Panc1 (cell line): ENCODE measurements at places on chromosomes 1 and 21. TPM values are rescaled to one million over a fixed set of nuclear protein-coding genes. Genes with fewer than 3 reads are reported as not detected.

DNA sequence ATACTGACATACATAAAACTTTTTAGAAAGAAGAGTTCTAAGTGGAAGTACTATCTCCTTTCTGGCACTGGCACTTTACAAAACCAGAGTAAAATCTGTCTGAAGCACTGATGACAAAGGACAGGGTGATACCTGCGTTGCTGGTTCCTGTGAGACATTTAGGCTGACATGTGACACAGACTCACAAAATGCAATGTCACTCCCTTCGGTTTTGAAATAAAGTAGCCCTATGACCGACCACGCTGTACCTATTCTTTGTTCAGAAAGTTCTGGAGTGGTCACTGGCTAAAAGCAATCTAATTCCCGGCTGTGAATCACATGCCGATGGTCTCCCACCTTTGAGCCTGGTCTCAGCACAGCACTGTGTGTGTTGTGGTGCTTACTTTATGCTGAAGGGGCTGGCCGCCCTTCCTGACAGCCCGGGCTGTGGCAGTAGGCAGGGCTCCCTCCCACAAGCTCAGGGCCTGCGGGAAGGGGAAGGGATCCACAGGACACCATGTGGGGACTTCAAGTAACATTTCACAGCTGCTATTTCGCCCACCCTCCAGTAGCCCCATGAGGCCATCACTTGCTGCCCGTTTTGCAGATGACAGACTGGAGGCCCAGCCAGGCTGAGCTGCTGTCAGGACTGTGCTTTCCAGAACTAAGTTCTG, 48.0 kb downstream of the MRPL37 start:
- no peak overlapping the region for H3K27ac ChIP-seq
- H3K27me3 ChIP-seq: no peaks in the 10 kb centered on the region
- no peaks in the 10 kb centered on the region for H3K36me3 ChIP-seq
- no peak overlapping the region for H3K4me3 ChIP-seq
- peaks cover 24% of the 10 kb centered on the region for H3K4me1 ChIP-seq
- DNase-seq: no peak

DNA sequence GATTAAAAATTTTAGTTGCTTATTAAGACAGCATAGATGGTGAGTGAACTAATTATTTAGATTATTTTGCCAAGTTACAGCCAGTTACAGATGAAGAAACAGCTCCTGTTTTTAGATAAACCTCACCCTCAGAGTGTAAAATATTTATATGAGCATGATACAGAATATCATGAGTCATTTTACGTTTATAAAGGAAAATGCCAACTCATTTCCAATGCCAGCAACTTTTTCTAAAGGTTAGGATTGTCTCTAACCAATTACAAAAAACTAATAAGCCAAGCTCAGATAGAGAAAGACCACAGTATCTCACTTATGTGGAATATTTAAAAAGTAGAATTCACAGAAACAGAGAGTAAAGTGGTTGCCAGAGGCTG, 590.1 kb downstream of the LTN1 start:
- no peaks in the 10 kb centered on the region for H3K36me3 ChIP-seq
- H3K27me3 ChIP-seq: no peaks in the 10 kb centered on the region
- no peak overlapping the region for H3K27ac ChIP-seq
- H3K4me3 ChIP-seq: no peak overlapping the region
- no peaks in the 10 kb centered on the region for H3K4me1 ChIP-seq

- H3K27me3 ChIP-seq: no peaks in the 10 kb centered on the region
- no peak for DNase-seq
- H3K4me3 ChIP-seq: no peak overlapping the region
- no peaks in the 10 kb centered on the region for H3K36me3 ChIP-seq
- no peaks in the 10 kb centered on the region for H3K4me1 ChIP-seq
Observed at GRCh38 chr1:98018074-98018473, 97.2 kb upstream of the DPYD start.

DNA sequence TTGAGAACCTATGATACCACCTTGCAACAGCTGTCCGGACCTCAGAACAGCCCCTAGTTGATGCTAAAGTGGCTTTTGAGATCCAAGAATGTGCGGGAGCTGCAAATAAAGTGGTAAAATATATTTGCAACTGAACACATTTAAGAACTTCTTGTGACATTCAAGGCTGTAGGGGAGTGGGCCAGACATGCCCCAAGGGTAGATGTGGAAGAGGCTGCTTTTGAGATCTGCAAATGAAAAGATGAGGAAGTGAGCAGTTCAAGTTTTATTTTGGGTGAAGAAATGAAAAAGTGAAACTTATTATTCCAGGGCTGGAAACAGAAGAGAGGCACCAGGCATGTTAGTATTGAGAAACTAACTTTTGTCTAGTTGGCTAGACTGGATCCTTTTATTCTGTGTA, 359.5 kb upstream of the PLXNA2 start:
- H3K4me3 ChIP-seq: no peak overlapping the region
- no peaks in the 10 kb centered on the region for H3K36me3 ChIP-seq
- no peaks in the 10 kb centered on the region for H3K27me3 ChIP-seq
- no peaks in the 10 kb centered on the region for H3K4me1 ChIP-seq

- H3K27ac ChIP-seq: no peak overlapping the region
- no peaks in the 10 kb centered on the region for H3K4me1 ChIP-seq
- H3K36me3 ChIP-seq: no peaks in the 10 kb centered on the region
- no peaks in the 10 kb centered on the region for H3K27me3 ChIP-seq
- H3K4me3 ChIP-seq: no peak overlapping the region
Observed at GRCh38 chr1:106995970-106996369, 60.5 kb upstream of the PRMT6 start.

DNA sequence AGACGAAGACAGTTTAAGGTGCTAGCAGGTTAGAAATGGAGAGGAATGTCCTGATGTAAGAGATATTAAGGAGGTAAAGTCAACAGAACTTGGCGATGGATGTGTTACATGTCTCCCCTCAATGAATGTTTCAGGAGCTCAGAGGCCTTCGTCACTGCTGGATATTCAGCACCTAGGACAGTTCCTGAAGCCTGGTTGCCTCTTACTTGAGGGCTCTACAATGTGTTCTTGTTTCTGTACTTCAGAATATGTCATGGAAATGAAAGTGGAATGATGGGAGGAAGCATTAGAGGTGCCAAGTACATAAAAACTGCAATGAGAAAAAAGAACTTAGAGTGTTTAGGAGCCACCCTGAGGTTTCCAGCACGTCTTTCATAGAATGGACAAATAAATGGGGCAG, 17.7 kb downstream of the TNR start:
- no peaks in the 10 kb centered on the region for H3K27me3 ChIP-seq
- H3K27ac ChIP-seq: no peak overlapping the region
- no peak for DNase-seq
- H3K4me1 ChIP-seq: no peaks in the 10 kb centered on the region

DNA sequence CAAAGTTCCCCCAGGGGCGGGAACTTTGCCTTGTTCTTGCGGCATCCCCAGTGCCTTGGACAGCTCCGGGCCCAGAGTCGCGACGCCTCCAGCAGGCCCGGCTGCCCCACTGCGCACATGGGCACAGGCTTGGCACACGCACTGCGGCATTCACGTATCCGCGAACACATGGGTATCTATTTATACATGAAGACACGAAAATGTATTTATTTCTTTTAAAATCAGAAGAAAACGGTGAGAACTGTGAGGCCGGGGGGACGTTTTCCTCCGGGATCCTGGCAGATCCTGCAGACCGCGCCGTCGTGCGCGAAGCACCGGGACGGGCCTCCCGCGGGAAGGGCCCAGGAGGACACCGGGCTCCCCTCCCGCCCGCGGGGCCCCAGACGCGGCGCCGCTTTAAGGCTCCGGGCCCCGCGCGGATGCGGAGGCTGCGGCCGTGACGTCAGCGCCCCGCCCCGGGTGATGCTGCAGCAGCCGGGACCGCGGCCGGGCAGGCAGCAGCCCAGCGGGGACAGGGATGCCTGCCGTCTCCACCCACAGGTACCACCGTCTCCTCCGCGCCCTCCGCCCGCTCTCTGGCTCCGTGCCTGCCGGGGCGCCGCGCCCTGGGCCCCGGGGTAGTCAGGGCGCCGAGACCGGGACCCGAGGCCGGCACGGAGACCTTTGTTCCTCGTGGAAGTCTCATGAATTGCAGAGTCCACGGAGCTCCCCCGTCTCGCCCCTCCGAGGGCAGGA, at the start of gene SLC45A1:
Gene SLC45A1, plus strand, starts transcription at position 468 of the 735 bp plus-strand sequence. CDS start 6,216 bp downstream, outside the sequence.
- H3K4me3 ChIP-seq: peak within 1 kb of the TSS; percentile 49
- no peaks in the 10 kb centered on the region for H3K27me3 ChIP-seq
- H3K4me1 ChIP-seq: peaks cover 55% of the 10 kb centered on the region
- H3K36me3 ChIP-seq: no peaks in the 10 kb centered on the region

- no peak for DNase-seq
- no peaks in the 10 kb centered on the region for H3K4me1 ChIP-seq
- H3K27me3 ChIP-seq: no peaks in the 10 kb centered on the region
- H3K36me3 ChIP-seq: no peaks in the 10 kb centered on the region
Observed at GRCh38 chr1:74436078-74436477, 76.3 kb downstream of the LRRC53 start.

- H3K4me1 ChIP-seq: no peaks in the 10 kb centered on the region
- H3K36me3 ChIP-seq: no peaks in the 10 kb centered on the region
- H3K27me3 ChIP-seq: no peaks in the 10 kb centered on the region
Observed at GRCh38 chr1:33374336-33375105, 53.6 kb upstream of the A3GALT2 start.

DNA sequence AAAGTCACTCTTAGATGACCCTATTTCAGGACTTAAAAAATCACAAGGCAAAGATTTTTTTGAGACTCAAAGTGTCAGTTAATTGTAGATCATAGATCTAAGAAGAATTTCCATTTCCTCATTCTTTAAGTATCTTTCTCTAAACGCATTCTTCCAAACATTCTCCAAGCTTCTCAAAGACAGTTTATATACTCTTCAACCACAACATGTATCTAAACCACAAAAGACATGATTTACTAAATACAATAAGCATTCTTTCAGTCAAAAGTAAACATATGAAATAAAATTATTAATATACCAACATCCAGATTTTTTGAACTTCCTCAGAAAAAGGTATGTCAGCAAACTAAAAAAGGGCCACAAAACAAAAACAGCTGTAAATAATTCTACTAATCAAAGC, 24.4 kb downstream of the RC3H1 start:
- no peak for DNase-seq
- no peak overlapping the region for H3K4me3 ChIP-seq
- no peaks in the 10 kb centered on the region for H3K36me3 ChIP-seq
- no peaks in the 10 kb centered on the region for H3K27me3 ChIP-seq

DNA sequence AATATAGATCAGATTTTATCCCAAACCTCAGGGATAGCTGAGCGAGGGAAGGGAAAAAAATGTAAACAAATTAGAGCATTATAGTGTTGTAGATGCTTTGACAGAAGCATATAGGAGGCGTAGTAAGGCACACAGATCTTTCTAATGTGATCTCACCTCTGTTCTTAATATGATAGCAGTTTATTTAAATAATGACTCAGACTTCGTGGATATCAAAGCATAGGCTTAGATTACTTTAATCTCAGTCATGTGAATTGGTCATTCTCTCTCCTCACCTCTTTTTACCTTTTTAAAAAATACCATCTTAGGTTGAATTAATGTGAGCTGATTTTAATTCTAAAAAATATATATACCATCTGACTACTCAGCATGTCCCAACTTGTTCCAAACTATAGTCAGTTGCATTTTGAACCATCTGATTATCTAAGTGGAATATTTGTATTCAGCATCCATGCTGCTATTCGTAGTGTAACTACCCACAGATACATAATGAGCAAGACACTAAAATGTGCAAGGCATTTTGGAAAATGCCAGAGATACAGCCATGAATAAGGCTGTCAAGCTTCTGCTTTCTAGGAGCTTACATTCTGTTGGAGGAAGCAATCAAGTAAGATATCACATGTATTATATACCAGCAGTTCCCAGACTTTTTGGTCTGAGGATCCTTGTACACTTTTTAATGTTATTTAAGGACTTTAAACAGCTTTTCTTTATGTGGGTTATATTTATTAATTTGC, 76.7 kb downstream of the OSBPL9 start:
- no peak overlapping the region for H3K4me3 ChIP-seq
- DNase-seq: no peak
- H3K27me3 ChIP-seq: no peaks in the 10 kb centered on the region
- H3K27ac ChIP-seq: peak overlapping the region; percentile 35
- peaks cover 24% of the 10 kb centered on the region for H3K4me1 ChIP-seq
- no peaks in the 10 kb centered on the region for H3K36me3 ChIP-seq

GRCh38 chr1:44591381-44591780, 82.9 kb downstream of the TMEM53 start:
- H3K4me3 ChIP-seq: no peak overlapping the region
- no peak for DNase-seq
- peaks cover 11% of the 10 kb centered on the region for H3K4me1 ChIP-seq
- no peaks in the 10 kb centered on the region for H3K36me3 ChIP-seq
- no peak overlapping the region for H3K27ac ChIP-seq

GRCh38 chr1:53508991-53509666, 49.9 kb downstream of the DMRTB1 start:
- H3K4me1 ChIP-seq: no peaks in the 10 kb centered on the region; the same call in 1 of the 2 replicates
- no peak overlapping the region for H3K4me3 ChIP-seq
- H3K27me3 ChIP-seq: no peaks in the 10 kb centered on the region
- no peaks in the 10 kb centered on the region for H3K36me3 ChIP-seq

DNA sequence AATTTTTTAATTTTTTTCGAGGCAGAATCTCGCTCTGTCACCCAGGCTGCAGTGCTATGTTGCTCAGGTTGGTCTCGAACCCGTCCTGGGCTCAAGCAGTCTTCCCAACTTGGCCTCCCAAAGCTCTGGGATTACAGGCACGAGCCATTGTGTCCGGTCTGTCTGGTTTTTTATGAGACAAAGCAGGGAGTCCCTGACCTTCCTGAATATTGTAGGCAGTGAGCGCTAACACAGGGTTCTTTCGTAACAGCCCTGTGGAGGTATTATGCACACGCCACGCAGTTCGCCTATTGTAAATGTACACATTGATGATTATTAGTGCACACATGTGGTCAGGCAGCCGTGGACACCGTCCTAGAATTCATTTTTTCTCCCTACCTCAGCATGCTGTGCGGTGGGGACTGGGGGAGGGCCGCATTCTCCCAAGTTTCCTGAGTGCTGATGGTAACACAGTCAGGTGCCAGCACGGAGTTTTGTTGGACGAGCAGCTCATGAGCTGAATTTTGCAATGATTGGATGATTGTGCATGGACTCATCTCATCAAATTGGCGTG, 19.6 kb downstream of the SPSB1 start:
- H3K27me3 ChIP-seq: no peaks in the 10 kb centered on the region
- no peak overlapping the region for H3K4me3 ChIP-seq
- H3K36me3 ChIP-seq: no peaks in the 10 kb centered on the region
- no peak overlapping the region for H3K27ac ChIP-seq

GRCh38 chr1:218025454-218025853, 259.6 kb upstream of the RRP15 start:
- no peak overlapping the region for H3K27ac ChIP-seq
- no peaks in the 10 kb centered on the region for H3K36me3 ChIP-seq
- H3K27me3 ChIP-seq: no peaks in the 10 kb centered on the region
- peak; percentile 28 for DNase-seq
- no peaks in the 10 kb centered on the region; the same call in 1 of the 2 replicates for H3K4me1 ChIP-seq

GRCh38 chr1:31647106-31647505, 2.4 kb upstream of the PEF1 start:
- no peaks in the 10 kb centered on the region for H3K27me3 ChIP-seq
- H3K4me1 ChIP-seq: peaks cover 21% of the 10 kb centered on the region
- H3K27ac ChIP-seq: no peak overlapping the region
- no peak overlapping the region for H3K4me3 ChIP-seq

GRCh38 chr1:153670257-153670858, 435 bp downstream of the ILF2 start:
- H3K4me3 ChIP-seq: peak overlapping the region; percentile 66
- peak overlapping the region; percentile 94 for H3K27ac ChIP-seq
- H3K4me1 ChIP-seq: peaks cover 14% of the 10 kb centered on the region; the same call in 1 of the 2 replicates
- peaks cover 21% of the 10 kb centered on the region for H3K36me3 ChIP-seq

RPTN gene
- not detected for total RNA-seq

KRTAP19-7 gene
- total RNA-seq: not detected

TMCC2 gene
- total RNA-seq: 3.1 TPM

FCRL4 gene
- not detected for total RNA-seq

NEGR1 gene
- total RNA-seq: 2.7 TPM

KRTAP13-2 gene
- not detected for total RNA-seq

LINGO4 gene
- not detected for total RNA-seq

KCND3 gene
- total RNA-seq: not detected

DMBX1 gene
- 0.05 TPM for total RNA-seq

PSRC1 gene
- total RNA-seq: 40.6 TPM

CELA3B gene
- total RNA-seq: 3.4 TPM
